Astrocyte (in vitro differentiated cells and primary cell): ENCODE measurements at places on chromosomes 3 and 15.

GRCh38 chr15:56821721-56822425 lies 88.6 kb upstream of the ZNF280D start:
- DNase-seq, result peak; percentile 91

GRCh38 chr3:48899273-48899672 lies 591 bp upstream of the SLC25A20 start:
- no peak for DNase-seq

- DNase-seq, result peak; percentile 68
Measured at GRCh38 chr15:29925227-29926082, 103.2 kb upstream of the TJP1 start.

- peak; percentile 44 for DNase-seq
Measured at GRCh38 chr15:82999905-83000671, 11.4 kb downstream of the C15orf40 start.

DNA sequence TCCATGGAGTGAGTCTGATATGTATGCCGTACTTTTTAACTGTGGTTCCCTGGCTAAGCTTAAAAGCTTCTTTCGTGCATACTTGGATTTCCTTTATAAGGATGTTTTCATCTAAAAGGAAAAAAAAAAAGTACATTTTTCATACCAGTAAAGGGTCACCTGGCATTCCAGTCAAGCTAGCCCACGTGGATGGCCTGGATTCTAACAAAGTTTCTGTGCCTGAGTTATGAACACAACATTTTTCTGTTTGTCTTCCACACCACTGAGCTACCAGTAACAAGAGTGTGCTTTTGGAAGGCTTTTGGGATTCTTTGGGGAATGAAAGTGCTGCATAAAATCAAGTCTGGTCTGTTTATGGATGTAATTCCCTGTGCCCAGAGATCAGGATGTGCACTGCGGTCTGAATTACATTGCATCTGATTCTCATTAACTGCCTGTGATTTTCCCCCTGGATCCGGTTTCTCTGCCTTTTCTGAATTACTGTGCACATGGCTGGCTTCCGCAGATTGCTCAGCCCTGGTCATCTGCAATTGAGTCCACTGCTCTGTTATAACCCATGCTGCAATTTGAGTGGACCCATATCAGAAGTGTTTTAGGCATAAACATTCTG lies 38.2 kb upstream of the MAGI1 start:
- peak; percentile 32 for DNase-seq

- DNase-seq, result no peak
Measured at GRCh38 chr15:64100958-64101357, 5.2 kb downstream of the SNX1 start.

DNA sequence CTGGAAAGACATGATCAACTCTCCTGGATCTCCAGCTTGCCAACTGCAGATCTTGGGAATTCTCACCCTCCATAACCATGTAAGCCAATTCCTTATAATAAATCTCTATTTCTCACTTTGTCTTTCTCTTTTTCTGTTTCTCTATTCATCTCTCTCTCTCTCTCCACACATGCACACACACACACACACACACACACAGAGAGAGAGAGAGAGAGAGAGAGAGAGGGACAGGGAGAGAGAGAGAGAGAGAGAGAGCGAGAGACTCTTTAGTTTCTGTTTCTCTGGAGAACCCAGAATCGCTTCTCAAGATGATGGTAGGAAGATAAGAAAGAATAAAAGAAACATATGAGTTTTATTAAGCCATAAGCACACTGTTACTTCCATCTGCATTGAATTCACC lies 111.9 kb downstream of the BCHE start:
- DNase-seq, result no peak

- peak; percentile 17 for DNase-seq
Measured at GRCh38 chr3:89300981-89301380, 193.6 kb downstream of the EPHA3 start.

DNA sequence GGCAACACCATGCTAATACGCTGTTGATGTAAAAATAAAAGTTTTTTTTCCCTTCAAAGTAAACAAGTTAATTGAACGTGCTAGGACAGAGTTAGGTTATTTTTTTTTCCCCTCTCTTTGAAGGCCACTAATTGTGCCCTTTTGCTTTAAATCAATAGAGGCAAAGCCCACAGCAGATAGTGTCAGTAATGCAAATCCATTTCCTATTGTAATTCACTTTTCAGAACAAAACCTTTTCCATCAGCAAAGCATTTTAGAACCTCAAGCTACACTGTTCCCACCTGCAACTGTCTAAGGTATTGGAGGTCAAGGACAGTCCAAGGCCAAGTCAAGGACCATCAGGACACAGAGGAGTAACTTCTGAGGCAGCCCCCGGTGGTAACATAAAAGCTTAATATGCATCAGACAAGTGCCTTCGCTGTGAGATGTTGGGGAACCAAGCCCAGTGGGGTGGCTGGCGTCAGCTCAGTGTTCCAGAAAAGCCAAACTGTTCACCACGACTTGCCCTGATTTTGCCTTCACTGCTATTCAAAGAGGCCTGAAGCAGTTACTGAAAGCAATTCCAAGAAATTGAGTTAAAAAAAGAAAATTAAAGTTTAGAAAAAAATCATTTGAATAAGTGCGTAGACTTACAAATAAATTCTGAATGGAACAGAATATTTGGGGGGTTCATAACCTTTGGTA lies 65.8 kb upstream of the ICE2 start:
- DNase-seq, result no peak

GRCh38 chr3:186668426-186668825 lies 2.6 kb downstream of the HRG start:
- no peak for DNase-seq

- no peak for DNase-seq
Measured at GRCh38 chr3:46585799-46586693, 19.9 kb upstream of the LRRC2 start.

DNA sequence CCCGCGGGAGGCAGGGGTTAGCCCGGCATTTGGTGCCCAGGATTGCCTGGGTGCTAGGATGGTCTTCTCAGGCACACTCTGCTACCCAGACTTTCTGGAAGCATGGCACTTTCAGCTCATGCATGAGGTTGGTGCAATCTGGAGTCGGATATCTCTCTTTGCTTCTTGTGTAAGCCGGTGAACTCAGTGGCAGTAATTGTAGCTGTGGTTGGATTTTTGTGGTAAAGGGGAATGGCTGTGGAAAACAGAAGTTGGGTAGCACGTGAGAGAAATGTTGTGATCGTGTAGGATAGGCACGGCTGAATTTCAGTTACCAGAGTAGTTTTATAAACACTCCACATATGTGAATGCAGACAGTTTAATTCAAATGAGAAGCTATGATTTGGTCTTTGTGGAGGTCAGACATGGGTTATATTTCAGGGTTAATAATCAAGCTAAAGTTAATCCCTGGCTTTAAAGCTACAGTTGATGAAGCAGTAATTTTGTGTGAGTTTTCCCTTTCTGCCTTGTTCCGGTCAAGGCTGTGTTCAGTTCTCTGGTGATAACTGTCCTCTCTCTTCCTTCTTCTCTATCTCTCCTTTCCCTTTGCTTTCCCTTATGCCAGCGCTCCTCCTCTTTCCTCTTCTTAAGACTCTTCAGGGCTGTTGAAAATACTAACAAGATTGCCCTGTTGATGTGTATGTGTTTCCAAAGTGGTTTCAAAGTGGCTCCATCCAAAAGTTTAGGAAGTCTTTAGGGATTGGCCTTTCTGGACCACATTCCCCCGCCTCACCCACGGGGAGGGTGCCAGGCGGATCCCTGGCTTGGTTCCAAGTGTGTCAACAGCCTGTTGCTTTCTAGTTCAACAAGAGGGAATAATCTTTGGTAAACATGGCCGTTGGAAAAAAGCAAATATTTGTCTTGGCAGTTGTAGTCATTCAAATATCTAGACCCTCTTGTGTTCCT lies 404.6 kb upstream of the C2CD4B start:
- peak; percentile 84 for DNase-seq

DNA sequence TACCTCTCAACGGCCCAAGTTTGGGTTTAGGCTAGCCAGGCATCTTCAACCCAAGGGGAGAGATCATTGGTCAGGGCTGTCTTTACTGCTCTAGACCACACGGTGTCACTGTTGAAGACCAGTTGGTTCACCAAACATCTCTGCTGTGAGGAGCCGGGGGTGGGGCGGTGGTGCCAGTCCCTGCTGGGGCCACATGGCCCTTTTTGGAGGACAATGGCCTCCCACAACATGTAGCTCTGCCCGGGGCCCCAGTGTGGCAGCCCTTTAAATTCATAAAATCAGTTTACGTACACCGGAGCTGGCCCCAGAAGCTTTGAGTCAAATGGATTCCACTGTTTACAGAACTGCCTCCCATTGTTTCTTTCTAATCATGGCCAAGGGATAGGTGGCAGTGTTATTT lies 19.1 kb upstream of the TM4SF18 start:
- no peak for DNase-seq

DNA sequence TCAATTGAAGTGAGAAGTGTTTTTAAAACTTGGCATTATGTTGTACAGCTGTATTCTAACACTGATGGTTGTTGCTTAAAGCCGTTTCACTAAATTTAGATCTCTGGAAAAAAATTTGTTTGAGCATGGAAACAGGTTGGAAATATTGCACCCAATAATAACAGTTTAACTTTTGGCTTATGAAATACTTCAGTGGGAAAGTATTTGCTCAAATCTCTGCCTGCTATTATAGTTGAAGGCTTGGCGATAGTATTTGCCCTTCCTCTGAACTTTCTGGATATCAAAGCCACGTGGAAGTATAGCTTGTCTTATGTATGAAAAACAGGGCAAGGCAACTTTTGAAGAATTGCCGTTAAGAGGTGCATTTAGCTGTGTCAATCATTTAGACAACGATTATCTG lies 270.3 kb upstream of the LRRFIP2 start:
- DNase-seq, result no peak

GRCh38 chr3:68893600-68894239 lies 38.6 kb downstream of the TAFA4 start:
- DNase-seq, result peak; percentile 10

DNA sequence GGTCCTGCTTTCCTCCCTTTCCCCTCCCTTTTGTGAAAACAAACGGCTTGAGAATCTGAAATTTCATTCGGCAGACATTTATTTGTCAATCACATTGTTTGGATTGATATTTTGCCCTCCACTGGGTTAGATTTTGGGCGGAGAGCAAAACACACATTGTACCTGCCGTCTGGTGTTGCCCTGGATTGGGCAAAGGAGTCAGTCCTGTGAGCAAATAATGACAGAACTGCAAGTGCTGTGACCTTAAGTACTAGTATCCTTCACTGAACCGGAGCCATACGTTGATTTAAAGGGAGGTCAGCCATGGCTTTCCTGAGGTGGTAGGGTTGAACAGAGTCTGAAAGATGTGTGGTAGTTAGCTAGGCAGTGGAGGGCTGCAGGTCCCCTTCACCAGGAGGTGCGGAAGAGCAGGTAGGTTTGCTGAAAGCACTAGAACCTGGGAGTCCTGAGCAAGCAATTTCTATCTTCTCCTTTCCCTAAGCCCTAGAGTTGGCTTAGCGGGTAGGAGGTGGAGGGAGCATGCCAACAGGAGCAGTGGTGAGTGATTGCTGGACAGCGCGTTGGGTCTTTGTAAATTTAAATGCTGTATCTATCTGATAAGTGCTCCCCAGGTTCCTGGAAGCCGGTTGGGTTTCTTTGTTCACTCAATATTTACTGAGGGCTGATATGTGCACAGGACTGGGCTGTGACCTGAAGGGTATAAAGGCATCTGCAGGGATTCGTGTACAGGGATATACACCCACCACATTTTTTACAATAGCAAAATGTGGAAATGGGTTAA lies 2.0 kb downstream of the PDIA5 start:
- DNase-seq, result no peak

DNA sequence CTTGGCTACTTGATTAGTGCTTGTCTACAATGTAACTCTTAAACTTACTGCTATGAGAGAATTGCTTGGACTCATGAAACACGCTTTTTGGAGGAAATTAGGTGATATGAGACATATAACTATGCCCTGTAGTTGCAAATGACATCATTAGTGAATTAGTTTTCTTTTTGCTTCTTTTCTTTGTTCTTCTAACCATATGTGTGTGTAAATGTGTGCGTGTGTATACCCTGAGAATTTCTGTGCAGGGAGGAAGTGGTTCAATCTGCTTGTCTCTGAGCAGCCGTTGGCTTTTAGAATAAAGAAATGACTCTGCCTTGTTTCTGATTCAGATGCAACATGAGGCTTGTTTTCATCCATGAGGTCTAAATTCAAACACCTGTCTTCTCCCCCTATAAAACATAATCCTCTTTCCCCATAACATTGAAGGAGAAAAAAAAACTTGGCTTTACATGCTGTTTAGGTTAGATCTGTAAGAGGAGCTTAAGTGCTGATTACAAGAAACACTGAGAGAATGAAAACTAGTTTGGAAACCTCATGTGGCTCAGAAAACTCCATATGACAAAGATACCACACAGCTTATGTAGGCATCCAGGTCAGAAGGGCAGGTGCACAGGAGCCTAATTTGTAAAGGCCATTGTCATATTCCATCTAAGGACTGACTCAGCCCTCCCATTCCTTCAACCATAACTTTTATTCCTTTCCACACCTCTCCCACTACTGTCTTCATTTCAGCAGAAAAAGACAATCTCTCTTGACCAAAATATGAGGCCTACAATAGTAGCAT lies 30.5 kb upstream of the BLM start:
- DNase-seq, result no peak

GRCh38 chr15:90873488-90873997 lies 5.2 kb downstream of the FURIN start:
- DNase-seq, result no peak

GRCh38 chr15:59721411-59721810 lies 32.3 kb upstream of the BNIP2 start:
- no peak for DNase-seq

DNA sequence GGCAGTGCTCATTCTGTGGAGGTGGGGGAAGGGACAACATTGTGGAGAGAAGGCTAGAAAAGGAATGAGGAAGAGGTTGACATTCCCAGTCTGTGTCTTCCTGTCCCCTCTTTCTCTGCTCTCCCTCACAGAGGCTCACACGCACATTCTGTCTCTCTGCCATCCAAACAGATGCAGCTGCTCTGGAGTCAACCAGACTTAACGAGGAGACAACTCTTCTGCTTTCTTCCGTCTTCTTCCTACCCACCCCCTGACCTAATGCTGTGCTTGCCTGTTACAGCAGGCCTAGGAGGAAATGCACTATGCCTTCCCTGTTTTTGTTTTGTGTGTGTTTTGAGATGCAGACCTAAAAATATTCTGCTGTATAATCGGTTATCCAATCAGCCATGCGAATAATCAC lies 121.9 kb downstream of the CACNA1D start:
- no peak for DNase-seq

- no peak for DNase-seq
Measured at GRCh38 chr15:94815110-94815731, 583.9 kb downstream of the MCTP2 start.

DNA sequence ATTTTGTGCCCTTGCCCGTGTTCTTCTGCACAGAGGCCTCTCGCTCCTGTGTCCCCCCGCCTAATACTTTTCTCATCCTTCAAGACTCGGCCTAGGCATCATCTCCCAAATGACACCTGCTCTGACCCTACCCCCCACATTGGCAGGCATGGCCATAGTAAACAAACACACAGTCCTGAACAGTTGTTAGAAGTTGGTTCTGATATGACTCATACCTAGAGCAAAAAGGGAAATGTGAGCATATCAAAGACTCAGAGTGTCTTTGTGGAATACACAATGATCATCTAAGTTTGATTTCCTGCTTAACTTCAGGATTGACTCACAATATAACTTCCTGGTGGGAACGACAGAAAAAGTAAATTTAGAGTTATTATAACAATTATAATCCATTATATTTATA lies 120.5 kb downstream of the POLR2M start:
- DNase-seq, result no peak
